Panc1 (cell line): ENCODE measurements at places on chromosomes 16 and 17.
A peak's percentile ranks its signal among the peaks of the same experiment; 100 is the strongest.

DNA sequence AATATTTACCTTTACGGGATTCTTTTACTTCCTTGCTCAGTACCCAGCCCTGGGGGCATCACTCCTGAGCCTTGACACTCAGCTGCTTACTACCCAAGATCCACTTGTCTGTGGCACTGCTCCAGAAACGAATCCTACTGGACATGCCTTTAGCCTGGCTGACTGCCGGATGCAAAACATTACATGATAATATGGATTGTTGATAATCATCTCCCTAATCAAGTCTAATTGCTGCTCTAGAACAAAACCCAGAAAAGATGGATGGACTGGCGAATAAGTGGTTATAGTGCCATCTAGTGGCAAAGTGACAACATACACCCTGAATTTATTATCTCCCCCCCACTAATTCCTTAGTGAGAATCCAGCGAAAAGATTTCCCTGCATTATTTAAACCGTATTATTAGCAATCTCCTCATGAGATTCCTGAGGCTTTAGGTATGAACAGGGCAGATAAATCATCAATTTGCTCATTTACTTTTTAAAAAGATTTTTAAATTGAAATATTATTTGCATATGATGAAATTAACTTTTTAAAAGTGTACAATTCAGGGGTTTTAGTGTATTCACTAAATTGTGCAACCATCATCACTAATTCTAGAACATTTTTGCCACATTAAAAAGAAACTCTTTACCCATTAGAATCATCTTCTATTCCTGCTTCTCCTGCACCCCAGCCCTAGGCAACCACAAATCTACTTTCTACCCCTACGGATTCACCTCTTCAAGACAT, 61.6 kb downstream of the RGS9 start:
- peak; percentile 25 for DNase-seq

GRCh38 chr16:59697236-59697635, 963.1 kb upstream of the GOT2 start:
- no peak for DNase-seq

GRCh38 chr17:40984226-40984625, at the start of gene KRT40:
Gene KRT40 (minus strand): TSS chr17:40984326. CDS start chr17:40984273, 53 bp downstream.
- DNase-seq, result no peak

- DNase-seq, result no peak
Measured at GRCh38 chr16:22665803-22666202, 148.2 kb upstream of the HS3ST2 start.

DNA sequence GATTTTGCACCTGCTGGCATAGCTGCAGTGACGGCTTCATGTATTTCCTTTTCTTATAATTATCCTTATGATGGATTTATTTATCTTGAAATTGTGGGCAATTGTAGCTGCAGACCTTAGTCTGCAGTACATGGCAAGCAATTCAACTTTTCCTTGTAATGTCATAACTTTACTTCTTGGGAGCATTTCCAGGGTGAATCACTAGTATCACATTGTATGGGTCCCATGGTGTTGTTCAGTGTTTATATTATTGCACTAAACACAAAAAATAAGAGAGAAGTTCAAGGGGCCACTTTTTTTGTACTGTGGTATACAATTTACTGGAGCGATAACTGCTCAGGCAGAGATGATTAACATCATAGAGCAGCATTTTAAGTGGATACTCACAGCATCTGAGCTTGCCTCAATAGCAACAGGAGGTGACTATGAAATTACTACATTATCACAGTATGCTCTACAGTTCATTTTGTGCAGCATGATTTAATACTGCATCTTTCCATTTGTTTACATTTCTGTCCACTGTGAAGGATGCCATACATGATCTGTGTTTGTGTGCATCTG, 169.5 kb downstream of the STX8 start:
- no peak for DNase-seq

- DNase-seq, result no peak
Measured at GRCh38 chr16:26712876-26713275, 353.9 kb upstream of the C16orf82 start.

DNA sequence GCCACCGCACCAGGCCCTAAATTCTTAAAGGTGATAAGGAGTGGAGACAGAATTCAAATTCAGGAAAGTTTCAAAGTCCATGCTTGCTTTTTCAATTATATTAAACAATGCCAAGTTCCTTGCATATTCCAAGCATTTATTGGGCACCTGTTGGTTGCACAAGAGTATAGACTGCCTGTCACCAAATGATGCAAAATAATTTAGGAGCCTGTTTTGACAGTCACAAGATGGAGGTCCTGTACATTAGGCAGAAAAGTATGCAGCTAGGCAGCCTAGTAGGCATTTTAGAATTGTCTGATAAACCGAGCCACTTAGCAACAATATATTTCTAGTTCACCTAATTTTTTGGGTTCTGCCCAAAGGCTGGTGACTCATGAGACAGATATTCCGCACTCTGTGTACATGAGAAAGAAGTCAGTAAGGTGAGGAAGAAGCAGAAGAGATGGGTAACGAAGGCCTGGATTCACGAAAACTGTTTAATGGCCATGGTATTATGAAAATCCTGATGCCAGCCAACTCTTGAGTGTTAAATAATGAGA, 7.3 kb downstream of the ACACA start:
- no peak for DNase-seq

DNA sequence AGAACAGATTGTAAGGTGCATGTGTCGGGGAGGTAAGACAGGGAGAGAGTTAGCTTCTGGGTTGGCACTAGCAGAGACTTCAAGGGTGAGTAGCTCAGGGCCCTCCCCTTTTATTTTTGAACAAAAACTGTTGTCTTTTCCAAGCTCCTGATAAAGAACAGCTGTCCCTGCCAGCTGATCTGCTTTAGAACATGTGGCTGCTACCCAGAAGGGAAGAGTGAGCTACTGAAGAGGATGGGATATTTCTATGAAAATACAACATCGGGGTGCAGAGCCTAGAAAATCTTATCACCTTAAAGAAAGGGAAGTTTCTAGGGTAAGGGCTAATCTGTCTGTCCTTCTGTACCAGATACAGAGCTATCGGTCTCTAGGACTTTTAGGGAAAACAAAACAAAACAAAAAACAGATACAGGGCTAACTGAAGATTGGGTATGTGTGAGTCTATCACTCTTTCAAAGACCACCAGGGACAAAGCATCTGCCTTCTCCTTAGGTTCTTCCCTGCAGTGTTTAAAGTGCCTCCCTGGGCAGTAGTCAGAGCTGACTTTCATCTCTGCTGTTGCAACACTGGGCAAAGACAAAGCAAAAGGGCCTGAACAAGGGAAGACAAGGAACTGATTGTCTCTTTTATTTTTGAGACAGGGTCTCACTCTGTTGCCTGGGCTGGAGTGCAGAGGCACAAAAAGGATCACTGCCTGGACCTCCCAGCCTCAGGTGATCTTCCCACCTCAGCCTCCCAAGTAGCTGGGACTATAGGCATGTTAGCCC, 5.0 kb upstream of the DHRS13 start:
- DNase-seq, result no peak

- DNase-seq, result no peak
Measured at GRCh38 chr17:51059781-51060180, 60.9 kb downstream of the SPAG9 start.

DNA sequence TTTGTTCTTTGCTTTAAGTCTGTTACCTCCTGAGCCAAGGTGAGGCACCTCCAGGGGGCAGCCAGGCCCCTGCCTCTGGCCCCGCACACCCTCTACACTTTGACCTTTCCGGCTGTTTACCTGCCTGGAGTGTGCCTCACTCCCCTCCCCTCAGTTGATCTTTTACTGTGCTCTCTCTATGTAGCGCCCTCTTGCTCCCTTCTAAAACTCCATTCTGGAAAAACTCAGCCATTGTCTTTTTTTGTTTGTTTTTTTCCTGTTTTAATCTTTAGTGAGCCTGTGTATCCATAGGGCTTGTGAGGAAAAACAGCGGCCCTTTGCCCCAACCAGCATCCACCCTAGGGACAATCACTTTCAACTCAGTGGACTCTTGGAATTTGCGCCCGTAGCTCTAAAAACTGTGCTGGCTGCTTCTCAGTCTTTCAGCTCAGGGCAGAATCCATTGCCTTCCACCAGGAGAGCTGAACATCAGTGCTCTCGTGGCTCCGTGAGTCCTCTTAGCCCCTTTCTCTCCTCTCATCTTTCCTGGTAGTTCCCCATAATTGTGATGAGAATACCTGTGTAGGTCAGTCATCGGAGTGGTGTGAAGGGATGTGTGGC, 4.3 kb downstream of the AMDHD2 start:
- DNase-seq, result no peak

DNA sequence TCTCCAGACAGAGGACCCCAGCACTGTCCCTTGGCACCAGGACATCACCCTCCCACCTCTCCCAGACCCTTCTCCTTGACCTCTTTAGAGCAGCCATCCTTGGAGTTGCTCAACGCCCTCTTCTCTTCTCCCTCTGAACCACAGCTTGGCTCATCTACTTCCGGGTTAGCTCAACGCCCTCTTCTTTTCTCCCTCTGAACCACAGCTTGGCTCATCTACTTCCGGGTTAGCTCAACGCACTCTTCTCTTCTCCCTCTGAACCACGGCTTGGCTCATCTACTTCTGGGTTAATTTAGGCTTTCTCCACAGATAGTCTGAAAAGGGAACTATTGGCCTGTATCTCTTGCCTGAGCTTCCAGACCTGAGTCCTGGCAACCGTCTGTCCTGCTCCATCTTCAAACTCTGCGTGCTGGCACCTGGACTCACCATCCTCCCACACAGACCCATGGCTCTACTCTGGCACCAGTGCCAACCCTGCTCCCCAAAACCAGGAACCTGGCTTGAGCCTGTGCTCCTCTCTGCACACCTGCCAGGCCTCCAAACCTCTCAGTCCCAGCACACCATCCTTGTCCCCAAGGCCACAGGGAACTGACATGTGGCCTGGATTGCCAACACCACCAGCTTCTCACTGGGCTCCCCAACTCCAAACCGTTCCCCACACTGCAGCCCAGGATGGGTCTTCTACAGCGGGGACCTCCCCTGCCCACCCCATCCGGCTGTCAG, 25.3 kb upstream of the FAAP100 start:
- no peak for DNase-seq

- DNase-seq, result no peak
Measured at GRCh38 chr17:61754124-61754523, 109.2 kb downstream of the BRIP1 start.

DNA sequence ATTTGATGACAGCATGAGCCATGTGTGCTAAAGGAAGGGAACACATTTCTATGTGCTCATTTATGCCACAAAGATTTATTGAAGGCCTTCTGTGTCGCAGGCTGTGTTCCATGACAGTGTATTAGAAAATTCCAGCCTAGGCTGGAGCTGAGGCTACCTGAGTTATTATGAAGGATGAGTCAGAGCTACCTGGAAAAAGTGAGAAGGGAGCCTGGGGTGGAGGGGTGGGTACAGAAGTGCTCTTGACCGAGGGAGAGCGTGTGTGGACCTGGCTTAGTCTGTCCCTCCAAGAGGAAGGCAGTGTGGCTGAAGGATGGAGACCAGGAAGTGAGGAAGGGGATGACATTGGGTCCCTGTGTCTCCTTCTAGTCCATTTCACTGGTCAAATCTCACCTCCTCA, 98.3 kb downstream of the N4BP1 start:
- no peak for DNase-seq

DNA sequence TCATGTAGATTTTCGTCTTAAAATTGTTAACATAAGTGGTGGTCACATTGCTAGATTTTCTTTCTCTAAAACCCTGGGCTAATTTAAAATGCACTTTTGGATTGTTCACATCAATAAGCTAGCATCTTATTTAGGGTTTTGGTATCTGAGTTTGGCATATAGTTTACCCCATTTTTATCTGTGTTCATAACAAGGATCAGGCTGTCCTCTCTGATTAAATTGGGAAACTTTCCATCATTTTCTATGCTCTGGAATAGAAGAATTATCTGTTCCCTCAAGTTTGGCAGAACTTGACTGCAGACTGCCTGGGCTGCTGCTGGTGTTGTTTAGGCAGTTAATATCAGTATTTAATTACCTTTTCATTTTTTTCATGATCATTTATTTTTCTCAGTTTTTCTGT, 1.8 kb downstream of the SPECC1 start:
- no peak for DNase-seq

DNA sequence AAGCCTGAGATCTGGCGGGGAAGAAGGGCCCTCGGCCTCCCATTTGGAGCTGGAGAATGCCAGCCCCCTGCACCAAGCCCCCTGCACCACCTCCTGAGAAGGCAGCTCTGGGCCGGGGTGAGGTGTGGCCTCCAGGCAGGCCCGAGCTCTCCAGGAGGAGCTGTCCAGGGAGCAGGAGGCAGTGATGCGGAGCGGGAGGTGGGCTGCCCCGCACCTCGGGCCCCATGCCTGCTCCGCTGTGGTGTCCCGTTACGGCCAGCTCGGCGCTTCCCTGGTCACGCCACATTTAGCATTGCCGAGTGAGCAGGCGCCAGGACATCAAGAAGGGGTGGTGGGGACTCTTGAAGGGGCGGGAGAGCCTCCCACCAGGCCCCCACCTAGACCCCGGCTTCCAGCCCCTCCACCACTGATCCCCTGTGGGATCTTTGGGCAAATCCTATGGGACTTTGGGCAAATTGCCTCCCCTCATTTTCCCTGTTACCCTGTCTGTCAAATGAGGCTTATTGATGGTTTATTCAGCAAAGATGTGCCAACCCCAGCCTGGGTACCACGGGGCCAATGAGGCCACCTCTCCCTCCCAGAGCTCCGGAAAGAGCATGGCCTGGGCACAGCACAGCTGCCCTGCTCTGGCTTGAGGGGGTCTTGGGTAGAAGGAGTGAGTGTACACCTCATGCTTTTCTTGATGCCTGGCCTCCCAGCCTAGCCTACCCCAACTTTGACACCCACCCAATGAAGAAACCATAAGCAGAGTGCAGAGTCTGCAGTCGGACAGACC, 15.3 kb downstream of the FOXN1 start:
- no peak for DNase-seq

GRCh38 chr17:19755821-19756510, 7.9 kb upstream of the ALDH3A1 start:
- no peak for DNase-seq

GRCh38 chr17:53466733-53467132, 356.0 kb upstream of the KIF2B start:
- DNase-seq, result no peak

DNA sequence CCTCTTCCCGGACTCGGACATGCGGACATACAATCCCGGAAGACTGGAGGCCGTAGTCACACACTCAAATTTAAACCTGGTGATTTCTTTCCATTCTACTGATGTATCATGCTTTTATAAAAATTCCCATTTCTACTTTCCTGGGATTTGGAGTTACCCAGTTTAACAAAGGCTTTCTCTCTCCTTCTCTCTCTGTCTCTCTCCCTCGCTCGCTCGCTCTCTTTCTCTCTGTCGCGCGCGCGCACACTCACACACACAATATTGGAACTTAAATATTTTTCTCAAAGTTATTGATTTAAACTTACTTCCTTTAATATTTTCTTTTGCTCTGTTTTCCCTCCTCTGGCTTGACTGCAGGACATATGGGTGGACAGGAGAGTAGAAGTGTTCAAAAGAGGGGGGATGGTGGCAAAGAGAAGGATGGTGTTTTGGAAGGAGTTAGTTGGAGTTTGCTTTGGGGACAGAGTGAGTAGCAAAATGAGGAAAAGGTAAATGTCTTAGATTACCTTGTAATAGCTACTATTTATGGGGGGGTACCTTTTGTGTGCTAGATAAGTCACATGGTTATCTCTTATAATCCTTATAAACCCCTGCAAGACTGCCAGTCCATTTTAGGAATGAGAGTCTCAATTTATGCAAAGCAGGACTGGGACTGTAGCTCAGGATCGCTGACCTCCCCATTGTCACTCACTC, 878 bp upstream of the TRIM25 start:
- DNase-seq, result peak; percentile 55

GRCh38 chr17:67047382-67047781, 3.0 kb downstream of the CACNG1 start:
- no peak for DNase-seq

GRCh38 chr17:4327606-4328005, 38.9 kb downstream of the UBE2G1 start:
- peak; percentile 88 for DNase-seq
